ENCODE measurements at places on chromosomes 16 and 17.

DNA sequence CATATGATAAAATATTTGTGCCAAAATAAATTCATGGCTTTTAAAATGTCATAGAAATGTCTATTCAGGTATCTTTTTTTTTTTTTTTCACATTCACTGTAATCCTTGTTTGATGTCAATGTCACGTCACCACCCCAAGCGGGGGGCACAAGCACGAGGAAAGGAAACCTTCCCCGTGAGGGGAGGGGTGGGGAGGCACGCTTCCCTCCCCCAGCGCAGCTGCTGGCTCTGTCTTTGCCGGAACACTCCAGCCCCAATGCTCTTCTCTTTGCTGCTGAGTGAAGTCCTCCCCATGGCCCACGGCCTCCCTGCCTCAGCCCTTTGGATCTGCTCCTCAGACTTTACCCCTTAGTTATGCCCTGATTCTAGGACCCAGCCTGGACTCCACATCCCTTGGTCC, 1.5 kb downstream of the SLC35G3 start:
- DNase-seq: no peak

DNA sequence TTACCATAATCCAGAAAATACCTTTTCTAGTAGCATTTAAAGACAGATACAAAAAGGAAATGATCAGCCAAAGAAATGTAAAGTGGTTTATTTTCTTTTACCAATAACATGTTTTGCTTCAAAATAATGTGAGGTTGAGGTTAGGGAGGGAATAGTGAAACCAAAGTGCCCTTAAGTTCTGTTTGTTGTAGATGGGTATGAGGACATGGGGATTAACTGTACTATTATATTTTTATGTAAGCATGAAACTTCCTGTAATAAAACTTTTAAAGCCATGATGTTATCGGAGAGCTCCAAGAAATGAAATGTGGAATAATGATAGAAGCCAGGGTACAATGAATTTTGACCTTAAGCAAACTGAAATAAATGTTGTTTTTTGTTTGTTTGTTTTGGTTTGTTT, 9.9 kb downstream of the C16orf46 start:
- no peak for DNase-seq

DNA sequence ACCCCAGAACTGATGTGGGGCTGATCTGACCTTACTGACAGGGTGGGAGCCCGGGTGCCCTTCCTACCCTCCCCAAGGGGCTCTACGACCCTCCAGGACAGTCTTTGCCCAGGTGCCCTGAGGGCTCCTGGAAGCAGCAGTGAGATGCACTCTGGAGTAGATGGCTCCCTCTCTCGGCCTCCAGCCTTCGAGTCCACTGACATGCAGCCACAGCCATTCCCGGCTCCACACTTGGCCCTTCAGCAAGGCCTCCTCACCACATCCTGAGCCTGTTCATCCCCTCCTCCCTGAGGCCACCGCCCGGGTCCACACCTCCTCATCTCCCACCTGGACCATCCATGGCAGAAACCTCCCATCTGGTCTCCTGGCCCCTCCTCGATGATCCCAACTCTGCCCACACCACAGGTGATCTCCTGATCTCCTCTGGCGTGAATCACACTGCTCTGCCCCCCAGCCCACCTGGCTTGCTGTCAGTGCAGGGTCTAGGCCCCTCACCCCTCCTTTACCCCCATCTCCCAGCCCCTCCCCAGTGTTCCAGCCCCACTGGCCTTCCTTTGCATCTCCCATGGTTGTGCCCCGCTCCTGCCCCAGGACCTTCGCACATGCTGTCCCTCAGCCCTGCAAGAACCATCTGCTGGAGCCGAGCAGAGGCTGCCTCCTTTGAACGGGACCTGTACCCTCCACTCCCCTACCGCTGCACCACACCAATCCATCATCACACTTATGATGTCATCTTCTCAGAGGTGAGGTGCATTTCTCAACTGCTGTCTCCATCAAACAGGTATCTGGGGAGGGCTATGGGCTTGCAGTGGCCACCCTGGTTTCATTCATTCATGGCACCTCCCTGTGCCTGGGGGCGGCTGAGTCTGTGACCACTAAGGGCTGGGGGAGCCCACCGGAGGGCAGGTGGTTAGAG, 44.7 kb downstream of the SOCS1 start:
- DNase-seq: no peak

DNA sequence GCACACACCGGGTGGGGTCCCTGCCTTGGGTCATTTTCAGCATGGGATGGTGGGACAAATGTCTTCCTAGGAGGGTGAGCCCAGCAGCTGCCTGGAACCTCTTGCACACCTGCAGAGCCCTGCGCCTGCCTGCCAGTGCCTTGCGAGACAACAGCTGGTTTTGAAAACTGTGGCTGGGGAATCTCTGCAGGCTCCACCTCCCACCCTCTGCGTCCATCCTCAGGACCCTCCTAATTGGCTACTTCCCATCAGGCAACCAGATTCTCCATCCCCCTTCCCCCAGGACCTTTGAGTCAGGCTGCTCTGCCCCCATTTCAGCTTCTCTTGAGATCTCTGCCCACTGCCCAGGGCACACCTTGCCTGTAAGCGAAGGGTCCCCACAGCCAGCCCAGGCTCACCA, 26.6 kb downstream of the PEMT start:
- DNase-seq: no peak

- DNase-seq: no peak
These were observed 198.1 kb upstream of the AXIN2 start for GRCh38 chr17:65759532-65759931.

GRCh38 chr16:86934581-86935375, 356.4 kb downstream of the FOXL1 start:
- DNase-seq: no peak

GRCh38 chr16:19583665-19584300, 28.3 kb downstream of the VPS35L start:
- DNase-seq: no peak

GRCh38 chr17:72730077-72730476, 362.4 kb downstream of the SLC39A11 start:
- DNase-seq: no peak

GRCh38 chr17:64442541-64442971, 6.4 kb upstream of the MILR1 start:
- no peak for DNase-seq

- DNase-seq: no peak
These were observed 36.8 kb downstream of the ASPA start for GRCh38 chr17:3512505-3513171.

- no peak for DNase-seq
These were observed 10.3 kb upstream of the PVALEF start for GRCh38 chr17:81154961-81155360.

GRCh38 chr17:12603566-12603965, 62.1 kb upstream of the MYOCD start:
- no peak for DNase-seq

DNA sequence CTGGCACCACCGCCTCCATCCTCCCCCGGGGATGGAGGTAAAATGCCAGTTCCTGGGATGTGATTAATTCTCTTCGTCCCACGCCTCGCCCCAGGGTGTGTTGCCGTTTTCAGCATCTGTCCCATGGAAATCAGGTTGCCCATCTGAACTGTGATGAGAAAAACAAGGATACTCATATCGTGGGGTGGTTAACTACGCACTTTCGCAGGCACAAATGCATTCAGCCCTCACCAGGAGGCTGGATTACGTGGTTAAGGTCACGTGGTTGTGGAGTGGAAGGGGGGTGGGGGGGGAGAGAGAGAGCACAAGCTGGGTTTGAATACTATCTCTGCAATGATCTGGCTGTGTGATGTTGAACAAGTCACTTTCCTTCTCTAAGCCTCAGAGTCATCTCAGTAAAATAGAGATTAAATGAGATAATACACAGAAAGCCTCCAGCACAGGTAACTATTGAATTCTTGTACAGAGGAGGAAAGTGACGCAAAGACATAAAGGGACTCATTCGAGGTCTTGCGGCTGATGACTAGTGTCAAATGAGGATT, 74.7 kb downstream of the BMERB1 start:
- DNase-seq: no peak
